ENCODE measurements at places on chromosomes 16 and 17.

- no peak for DNase-seq
Measured at GRCh38 chr16:1278477-1278876, 22.6 kb downstream of the TPSD1 start.

DNA sequence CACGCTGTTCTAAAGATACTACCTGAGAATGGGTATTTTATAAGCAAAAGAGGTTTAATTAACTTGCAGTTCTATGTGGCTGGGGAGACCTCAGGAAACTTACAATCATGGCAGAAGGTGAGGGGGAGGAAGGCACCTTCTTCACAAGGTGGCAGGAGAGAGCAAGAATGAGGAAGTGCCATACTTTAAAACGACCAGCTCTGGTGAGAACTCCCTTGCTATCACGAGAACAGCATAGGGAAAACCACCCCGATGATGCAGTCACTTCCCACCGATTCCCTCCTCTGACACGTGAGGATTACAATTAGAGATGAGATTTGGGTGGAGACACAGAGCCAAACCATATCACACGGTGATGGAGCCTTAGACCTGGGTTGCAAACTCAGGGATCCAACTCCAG lies 317.5 kb upstream of the EEF2KMT start:
- no peak for DNase-seq

GRCh38 chr16:79933603-79934002 lies 333.1 kb upstream of the MAF start:
- DNase-seq = no peak

DNA sequence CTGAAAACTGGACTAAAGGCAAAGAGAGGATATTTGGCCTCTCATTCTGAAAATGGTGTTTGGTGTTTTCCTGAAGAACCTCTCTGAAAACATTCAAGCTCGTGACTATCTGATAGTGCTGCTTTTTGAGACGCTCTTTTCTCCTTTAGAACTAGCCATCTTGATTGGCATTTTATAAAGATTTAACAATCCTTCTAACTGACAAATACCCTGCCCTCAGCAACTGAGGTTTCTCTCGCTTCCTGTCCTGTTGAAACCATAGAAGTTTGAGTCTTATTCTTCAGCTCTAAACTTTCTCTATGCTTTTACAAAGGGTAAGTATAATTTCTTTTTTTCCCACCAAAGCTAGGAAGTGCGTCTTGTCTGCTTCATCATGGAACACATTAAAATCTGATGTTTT lies 13.3 kb downstream of the CNEP1R1 start:
- DNase-seq = no peak

All from NCI-H69 (cell line).